ENCODE measurements at places on chromosomes 2 and 18.
A peak's percentile ranks its signal among the peaks of the same experiment; 100 is the strongest.

DNA sequence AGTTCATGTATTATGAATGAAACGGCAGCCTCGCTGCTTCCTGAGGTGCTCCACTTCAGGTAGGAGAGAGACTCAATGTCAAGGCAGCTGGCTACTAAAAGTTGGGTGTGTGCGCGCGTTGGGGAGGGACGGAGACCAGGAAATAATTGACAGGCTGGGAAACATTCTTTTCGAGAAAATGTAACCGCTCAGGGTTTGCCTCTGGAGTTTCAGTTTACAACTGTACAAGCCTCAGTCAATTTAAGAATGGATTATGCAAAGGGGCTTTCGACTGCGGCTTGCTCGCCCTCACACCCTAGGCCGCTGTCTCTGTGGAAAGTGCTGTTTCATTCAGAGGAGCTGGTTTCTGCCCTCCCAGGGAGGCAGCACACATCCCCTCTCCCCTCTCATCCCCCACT is 4.4 kb upstream of the SPRED2 start:
- no peak for DNase-seq

GRCh38 chr2:123530004-123530403 is 495.1 kb upstream of the CNTNAP5 start:
- no peak for DNase-seq

DNA sequence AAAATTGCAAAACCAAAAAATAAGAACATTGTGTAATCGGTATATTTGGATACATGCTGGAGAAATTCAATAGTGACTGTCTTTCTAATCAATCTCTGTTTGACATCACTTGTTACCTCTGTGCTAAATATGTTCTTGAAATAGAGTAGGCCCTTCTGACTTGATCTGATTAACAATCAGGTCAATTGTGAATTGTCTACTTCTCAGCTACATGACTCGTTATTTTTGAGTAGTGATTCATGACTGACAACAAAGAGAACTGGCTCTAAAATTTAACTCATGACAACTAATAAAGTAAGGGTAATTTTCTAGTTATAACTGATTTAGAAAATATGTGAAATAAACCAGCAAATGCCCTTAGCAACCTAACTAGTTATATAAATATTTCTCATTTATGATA is 312.1 kb downstream of the TMX3 start:
- DNase-seq, result no peak

DNA sequence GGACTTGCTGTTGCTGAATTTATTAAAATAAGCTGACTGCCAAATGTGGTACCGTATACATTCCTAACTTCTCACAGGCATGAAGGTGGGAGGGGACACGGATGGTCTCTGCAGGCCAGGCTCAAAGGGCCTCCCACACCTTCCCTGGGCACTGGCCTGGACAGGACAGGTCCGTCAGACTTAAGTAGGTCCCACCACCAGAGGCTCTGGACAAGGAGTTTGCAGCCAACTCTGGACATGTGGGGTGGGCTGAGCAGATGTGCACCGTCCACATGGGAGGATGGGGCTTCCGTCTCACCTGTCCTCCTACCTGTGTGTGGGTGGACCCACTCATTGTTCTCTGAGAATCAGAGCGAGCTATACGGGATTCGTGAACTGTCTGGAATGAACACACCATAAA is 8.2 kb downstream of the ODC1 start:
- DNase-seq, result no peak

DNA sequence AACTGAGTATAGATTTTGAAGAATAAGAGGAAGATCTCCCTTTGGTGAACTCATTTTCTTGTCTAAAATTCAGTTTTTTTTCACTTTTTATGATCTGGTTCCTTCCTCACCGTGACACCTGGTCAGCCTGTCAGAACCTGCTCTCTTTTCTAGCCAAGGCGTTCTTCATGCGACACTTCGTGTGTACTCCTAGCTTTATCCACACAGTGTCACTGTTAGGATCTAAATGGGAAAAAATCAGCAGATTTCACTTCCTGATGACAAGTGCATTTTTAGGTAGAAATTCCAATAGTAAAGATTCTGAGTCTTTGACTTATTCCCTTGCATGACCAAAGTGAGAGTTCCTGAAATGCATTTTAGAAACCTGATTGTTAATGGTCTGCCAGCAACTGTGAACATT is 89.8 kb downstream of the KLHL14 start:
- DNase-seq, result no peak

DNA sequence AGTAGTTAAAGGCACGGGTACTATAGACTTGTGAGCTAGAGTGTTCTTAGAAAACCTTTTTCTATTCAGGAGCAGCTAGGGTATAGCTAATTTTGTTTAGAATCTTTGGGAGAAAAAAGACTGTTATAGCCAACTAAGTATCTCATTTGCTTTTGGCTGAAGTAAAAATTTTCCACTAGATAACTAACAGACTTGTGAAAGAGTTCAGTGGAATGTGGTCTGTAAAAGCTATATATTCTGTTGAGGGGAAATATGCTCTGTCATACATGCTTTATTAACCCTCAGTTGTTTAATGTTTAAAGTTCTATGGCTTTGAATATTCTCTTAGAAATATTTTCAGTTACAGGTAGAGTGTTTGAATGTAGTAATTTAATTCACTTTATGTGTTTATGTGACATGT is 49.7 kb downstream of the RIF1 start:
- no peak for DNase-seq

- DNase-seq, result peak; percentile 97
Observed at GRCh38 chr2:85772019-85772745, 18.4 kb downstream of the ATOH8 start.

DNA sequence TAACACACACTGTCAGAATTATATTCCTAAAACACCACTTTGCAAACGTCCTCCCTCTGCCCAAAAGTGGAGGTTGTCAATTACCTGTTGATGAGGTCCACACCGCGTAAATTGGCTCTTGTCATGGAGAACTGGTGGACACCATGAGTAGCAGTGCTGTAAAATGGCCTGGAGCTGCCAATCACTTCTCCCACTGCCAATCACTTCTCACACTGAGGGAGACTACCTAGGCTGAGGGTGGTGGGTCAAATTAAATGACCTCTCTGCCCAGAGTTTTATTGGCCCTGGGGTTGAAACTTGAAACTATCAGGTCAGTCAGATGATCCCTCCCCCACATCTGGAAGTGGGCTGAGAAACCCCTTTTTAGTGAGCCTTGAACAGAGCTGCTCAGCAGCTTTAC is 89.6 kb downstream of the SOWAHC start:
- no peak for DNase-seq

GRCh38 chr2:85255813-85256594 is 71.8 kb downstream of the TGOLN2 start:
- DNase-seq, result no peak

DNA sequence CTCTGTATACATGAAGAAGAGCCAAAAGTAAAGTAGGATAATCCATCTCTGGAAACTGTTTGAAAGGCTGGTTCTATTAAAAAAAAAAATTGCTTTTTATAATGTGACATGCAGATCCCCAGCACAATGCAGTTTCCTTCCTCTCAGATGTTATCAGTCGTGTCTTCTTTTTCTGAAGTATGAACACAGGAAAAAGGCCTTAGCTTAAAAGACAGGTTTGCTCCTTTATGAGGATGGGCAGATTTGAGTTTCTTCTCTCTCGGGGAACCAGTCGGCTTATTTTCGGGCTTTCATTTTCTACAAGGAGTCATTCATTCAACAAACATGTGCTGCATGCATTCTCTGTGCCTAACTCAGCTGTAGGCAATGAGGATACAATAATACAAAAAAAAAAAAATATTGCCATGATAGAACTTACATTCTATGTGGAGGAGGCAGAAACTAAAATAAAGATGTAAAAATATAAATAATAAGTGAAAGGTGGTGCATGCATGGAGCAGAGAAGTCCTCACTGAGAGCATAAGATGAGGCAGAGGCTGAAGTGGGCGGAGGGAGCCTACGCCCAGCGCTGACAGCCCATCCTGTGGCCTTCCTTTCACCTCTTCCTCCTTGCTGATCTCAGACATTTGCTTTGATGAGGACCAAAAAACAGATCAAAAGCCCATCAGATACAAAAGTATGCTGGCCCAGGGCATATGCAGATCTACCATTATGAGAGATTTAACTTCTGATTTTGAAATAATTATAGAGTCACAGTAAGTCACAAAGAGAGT is at the start of gene CD226:
TSS of gene CD226 (minus strand) at position 513 of the 773 bp plus-strand sequence. CDS start at position 46, 467 bp downstream.
- no peak for DNase-seq

GRCh38 chr2:44744961-44745892 is 196.3 kb upstream of the SIX3 start:
- no peak for DNase-seq

DNA sequence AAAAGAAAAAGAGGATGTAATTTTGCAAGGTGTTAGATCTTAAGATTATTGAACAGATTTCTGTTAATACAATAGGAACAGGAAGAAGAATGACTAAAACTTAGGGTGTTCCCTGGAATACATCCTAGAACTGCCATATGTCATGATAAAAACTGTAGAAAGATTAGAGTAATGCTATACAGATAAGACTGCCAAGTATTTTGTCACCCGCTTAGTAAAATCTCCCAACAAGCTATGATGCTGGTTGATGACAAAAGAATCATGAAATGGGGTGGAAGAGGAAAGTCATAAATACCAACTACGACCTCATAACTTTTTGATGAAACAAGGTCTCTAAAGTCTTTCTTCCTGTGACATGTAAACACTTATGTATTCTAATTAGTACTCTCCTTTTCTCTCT is 163.6 kb upstream of the COL3A1 start:
- DNase-seq, result no peak

DNA sequence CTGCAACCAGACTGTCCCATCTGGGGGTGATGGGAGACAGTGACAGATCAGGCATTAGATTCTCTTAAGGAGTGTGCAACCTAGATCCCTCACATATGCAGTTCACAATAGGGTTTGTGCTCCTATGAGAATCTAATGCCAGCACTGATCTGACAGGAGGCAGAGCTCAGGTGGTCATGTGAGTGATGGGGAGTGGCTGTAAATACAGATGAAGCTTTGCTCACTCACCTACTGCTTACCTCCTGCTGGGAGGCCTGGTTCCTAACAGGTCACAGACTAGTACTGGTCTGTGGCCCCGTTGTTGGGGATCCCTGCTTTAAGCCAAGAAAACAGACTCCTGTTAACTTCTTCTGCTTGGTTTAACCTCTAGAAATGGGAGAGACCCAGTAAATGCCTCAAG is 3.2 kb downstream of the CYP27A1 start:
- DNase-seq, result no peak

GRCh38 chr2:71756280-71756906 is 303.0 kb downstream of the DYSF start:
- no peak for DNase-seq

- no peak for DNase-seq
Observed at GRCh38 chr18:6719910-6720683, 9.4 kb upstream of the ARHGAP28 start.

GRCh38 chr2:99868260-99868659 is 274.1 kb downstream of the AFF3 start:
- DNase-seq, result no peak

GRCh38 chr2:130720036-130720435 is 8.8 kb upstream of the GPR148 start:
- DNase-seq, result no peak

- no peak for DNase-seq
Observed at GRCh38 chr2:10934308-10934978, 22.7 kb downstream of the KCNF1 start.

DNA sequence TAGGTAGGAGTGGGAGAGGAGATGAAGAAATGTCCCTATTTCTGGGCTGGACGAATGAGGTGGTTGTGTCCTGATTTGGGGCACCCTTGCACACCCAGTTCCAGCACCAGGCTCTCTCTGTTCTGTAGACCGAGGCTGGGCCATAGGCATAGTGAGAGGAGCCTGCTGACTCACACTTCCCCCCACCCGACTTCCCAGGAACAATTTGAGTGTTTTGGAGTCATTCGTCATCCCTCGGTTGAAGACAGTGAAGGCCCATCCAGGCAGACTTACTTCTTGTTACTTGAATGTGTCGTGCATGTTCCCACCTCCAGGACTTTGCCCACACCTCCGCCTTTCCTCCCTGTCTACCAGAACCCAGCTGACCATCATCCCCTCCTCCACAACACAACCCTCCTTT is 179.1 kb downstream of the HAUS1 start:
- DNase-seq, result no peak

- DNase-seq, result no peak
Observed at GRCh38 chr2:169978402-169979017, 151.3 kb downstream of the UBR3 start.

DNA sequence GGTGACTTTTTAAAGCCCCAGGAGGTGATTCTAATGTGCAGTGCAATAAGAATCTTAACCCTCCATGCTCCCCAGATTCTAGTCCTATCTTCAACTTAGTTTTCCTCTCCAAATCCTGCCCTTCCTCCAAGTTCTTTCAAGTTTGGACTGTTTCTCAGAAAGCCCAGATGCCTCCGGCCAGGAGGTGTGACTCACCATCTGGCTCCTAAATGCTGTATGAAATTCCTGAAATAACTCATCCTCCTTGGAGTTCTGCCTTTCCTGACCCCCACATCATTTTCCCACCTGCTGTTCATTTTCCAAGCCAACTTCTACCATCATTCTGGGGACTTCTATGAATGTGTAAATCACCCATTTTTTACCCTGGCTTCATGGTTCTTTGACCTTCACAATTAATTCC is 118.2 kb upstream of the NOL4 start:
- DNase-seq, result no peak

GRCh38 chr2:164447660-164448059 is 173.6 kb downstream of the GRB14 start:
- no peak for DNase-seq

DNA sequence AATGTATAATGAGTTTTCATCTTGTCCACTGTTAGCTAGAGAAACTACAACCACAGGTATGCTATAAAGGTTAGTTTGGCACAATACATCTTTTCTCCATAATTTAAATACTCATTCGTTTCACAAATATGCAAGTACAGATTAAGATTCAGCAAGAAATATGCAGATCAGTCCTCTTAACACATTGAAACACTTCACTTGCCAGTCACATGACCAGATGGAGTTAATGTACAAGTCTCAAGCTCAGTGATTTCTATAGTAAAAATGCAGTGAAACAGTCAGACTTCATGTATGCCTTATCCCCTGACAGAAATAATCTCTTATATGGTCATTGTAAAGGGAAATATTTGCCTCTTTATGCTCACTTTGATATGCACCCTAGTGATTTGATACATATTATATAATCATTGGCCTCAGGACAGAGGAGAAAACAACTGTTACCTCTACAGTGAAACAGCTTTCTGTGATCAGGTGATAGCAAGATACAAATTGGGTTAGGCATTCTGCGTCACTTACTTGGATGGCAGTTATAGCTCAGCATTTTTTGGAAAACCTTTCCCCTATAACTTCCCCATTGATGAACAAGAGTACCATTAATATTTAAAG is 104.6 kb downstream of the TCF4 start:
- no peak for DNase-seq

Data from gastrocnemius medialis (tissue), 4 donors.